ENCODE measurements at places on chromosomes 2 and 18.
A peak's percentile ranks its signal among the peaks of the same experiment; 100 is the strongest.

DNA sequence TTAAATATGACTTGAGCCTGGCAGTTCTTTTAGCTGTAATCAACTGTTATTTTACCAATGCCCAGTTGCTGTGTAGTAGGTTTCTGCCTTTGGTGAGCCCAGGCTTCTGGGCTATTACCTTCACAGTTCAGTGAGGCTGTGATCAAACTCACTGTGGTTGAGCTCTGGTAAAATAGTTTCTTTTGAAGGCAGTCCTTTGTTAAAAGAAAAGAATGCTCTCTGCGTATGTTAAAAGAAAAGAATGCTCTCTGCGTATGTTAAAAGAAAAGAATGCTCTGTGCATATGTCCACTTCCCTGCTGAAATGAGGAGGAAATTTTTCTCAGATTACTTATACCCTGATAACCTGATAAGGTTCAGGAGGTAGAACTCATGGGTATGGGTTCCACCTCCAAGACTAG is 244.3 kb downstream of the RNF144A start:
- no peak for DNase-seq

GRCh38 chr18:58314284-58314683 is 270.3 kb downstream of the NEDD4L start:
- DNase-seq: peak; percentile 83

DNA sequence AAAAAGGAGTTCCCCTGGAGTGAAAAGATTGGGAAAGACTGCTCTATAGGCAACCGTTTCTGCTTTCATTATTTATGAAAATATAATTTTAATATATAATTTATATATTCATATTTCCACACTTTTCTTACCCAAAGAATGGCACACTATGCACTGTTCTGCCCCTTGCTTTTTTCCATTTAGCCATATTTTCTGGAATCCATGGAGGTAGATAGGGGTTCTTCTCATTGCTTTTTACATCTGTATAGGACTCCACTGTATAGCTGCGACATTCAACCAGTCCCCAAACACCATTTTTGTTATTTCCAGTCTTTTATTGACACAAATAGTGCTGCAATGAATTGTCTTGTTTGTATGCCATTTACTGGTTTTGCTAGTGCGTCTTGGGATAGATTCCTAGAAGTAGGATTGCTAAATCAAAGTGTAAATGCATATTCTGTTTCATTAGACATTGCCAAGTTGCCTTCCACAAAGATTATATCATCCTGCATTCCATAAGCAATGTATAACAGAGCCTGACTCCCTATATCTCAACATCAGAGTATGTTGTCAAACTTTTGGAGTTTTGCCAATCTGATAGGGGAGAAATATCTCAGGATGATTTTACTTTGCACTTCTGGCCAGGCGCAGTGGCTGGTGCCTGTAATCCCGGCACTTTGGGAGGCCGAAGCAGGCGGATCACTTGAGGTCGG is 26.6 kb upstream of the TCF7L1 start:
- DNase-seq: no peak

GRCh38 chr2:102187496-102188150 is 800 bp downstream of the IL1RL2 start:
- peak; percentile 39 for DNase-seq

GRCh38 chr2:105378276-105378840 is 20.5 kb downstream of the FHL2 start:
- DNase-seq: no peak

- DNase-seq: no peak
Observed at GRCh38 chr18:62289047-62289446, 36.1 kb upstream of the TNFRSF11A start.

GRCh38 chr2:30373881-30374302 is 73.2 kb upstream of the LCLAT1 start:
- DNase-seq: peak; percentile 41

GRCh38 chr18:52289392-52289791 is 50.6 kb upstream of the DCC start:
- no peak for DNase-seq

DNA sequence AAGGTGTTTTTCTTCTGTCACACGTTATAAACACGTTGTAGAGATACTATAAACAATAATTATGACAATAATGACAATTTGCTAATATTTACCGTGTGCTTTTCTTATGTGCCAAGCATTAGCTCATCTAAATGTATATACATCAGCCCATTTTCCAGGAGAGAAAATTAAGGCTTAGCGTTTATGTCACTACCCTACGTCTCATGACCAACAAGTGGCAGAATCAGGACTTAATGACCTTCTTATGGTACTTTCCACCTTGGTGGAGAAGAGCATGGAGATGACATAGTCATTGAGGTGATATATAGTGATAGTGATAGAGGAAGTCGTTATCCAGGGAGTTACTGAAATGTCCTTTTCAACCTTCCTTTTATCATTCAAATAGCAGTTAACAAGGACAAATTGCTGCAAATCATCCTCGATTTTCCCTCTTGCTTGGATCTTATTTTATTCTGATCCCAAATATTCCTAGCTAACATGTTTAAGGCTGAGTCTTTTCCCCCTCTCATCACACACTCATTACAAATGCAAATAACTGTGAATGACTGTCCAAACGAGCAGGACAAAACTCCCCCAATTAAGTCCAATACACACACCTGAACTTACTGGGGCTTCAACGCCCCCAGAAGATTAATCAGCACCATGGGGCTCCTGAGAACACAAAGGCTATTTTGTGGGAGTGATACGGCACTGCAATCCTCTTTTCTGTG is 27.3 kb downstream of the SPRED2 start:
- DNase-seq: no peak

Data from lung microvascular endothelial cell (primary cell).